CD4-positive, alpha-beta T cell treated with Interleukin-4 for 4 hours (primary cell): ENCODE measurements at places on chromosomes 13 and 19.

- no peak for DNase-seq
Measured at GRCh38 chr19:4152241-4152998, 1.0 kb upstream of the CREB3L3 start.

GRCh38 chr13:114118511-114119123 lies 13.8 kb downstream of the RASA3 start:
- DNase-seq, result no peak

- no peak for DNase-seq
Measured at GRCh38 chr13:34681405-34681955, 260.6 kb upstream of the NBEA start.

DNA sequence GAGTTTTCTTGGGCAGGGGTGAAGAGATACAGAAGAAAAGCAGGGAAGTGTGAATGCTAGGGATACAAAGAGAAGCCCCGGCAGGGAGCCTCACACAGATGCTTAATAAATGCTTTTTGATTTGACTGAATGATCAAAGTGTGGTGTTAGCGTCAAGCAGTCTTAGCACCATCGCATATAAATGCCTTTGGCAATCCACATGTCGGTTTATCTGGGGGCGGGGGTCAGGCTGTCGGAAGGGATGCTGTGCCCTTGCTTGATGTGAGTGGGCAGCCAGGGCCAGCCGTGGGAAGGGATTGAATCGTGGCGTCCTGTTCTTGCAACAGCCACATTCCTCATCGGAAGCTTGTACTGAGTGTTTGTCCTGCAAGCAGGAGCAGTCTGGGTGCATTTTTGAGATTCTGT lies 173.1 kb downstream of the LACC1 start:
- DNase-seq, result no peak

GRCh38 chr13:28031220-28031895 lies 42.9 kb upstream of the URAD start:
- DNase-seq, result peak; percentile 14

DNA sequence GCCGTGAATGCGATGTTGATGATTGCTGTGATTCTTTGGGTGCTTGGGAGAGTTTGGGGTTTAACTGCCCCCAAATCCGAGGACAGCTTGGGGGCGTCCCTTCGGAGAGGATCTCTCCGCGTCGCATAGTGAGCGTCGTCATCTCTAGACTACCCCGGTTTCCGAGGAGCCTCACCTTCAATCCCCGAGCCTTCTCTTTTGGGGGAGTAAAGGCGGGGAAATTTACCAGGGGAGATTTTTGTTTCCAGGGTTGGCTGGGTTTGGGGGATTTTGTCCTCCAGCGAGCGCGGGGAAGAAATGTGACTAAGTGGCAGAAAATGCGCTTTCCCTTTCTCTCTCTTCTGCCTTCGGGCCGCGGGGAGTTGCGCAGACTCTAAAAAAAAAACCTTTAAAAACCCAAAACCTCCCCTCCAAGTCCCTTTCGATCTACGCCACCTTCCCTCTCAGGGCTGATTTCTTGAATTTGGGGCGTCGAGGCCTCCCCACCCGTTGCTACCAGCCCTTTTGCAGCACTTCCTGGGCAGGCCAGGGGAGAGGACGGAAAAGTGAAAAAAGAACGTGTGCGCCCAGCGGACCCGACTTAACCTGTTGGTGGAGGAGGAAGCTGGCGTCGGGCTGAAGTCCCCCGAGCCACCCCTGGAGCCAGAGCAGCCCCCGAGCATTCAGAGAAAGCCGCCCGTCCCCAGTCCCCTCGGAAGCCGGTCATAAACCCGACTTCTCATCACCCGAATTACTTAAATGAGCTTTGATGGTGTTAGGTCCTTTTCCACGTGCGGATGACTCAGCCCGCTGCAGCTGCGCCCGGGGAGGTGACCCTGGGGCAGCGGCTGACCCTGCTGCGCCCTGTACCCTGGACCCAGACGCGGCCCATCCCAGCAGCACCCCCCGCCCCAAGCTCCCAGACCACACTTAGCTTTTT lies 17.7 kb downstream of the NFIX start:
- peak; percentile 7 for DNase-seq

- DNase-seq, result no peak
Measured at GRCh38 chr19:54208784-54209057, 8.1 kb downstream of the RPS9 start.

DNA sequence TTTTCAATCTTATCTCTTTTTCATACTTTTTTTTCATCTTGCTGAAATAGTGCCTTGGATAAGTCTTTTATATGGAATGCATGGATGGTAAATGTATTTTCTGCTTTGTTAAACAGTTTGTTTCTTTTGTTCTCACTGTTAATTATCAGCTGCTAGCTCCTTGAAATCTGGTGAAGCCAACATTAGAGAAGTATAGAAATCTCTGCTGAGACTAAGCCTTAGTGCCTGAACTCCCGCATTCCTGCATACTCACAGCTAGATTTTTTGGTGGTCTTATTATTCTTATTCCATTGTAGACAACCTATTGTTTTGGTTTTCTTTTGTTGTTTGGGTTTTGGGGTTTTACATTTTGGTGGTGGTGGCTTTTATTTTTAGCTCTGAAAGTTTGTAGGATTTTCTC lies 48.4 kb downstream of the DNAJC15 start:
- DNase-seq, result no peak

DNA sequence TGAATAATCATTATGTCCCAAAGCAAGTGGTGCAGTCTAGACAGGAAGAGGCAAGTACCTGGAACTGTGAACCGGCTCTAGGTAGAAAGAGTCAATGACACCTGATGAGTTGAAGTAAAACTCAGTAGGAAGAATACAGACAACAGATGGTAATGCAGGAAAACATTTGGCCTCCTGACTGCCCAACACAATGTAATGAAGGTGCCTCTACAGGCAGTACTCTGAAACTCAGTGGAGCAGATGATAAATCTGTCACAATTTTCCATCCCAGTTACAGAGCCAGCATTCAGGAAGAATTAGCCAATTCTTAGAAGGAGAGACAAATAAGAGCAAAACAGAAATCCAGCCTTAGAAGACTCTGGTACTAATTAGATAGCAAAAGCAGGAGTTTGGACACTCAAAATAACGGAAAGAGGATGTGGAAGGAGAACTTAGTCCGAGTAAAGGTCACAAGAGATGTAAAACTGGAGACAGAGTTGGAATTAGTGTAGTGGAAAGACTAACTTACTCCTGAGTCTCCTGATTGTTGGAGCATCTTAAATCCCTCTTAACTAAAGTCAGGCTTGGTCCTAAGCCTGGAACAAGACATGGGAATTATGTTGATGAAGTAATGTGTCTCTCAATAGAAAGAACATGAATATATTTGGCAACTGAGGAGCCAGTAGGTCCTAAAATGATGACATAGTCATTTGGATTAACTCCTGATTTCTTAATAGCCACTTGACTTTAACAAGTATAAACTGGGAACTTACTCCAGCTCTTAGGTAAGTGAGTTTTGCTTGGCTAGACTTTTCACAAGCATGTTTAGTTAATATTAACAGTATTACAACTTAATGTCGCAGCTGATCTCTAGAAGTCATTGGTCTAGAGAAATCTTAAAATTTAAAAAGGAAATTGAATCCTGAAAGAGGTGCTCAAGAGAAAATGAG lies 457.3 kb upstream of the MIR17HG start:
- DNase-seq, result no peak

- DNase-seq, result peak; percentile 34
Measured at GRCh38 chr13:49443357-49443703, 534 bp downstream of the CAB39L start.

DNA sequence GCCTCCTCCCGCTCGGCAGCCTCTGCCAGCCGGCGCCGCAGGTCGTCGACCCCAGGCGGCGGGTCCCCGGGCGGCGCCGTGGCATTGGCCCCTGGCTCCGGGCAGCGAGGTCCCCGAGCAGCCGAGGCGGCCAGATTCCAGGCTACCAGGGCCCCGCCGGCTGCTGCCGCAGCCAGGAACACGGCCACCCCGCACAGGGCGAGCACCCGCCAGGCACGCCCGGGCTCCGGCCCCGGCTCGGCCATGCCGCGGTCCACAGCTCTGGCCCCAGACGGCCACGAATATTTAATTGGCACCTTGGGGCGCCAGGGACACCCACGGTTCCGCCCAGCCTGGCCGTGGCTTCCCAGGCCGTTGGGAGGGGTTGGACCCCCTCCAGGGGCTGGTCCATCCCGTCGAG lies at the start of gene CCDC194:
TSS of gene CCDC194 (minus strand) at position 283 of the 400 bp plus-strand sequence. CDS start at position 245, 38 bp downstream.
- no peak for DNase-seq

DNA sequence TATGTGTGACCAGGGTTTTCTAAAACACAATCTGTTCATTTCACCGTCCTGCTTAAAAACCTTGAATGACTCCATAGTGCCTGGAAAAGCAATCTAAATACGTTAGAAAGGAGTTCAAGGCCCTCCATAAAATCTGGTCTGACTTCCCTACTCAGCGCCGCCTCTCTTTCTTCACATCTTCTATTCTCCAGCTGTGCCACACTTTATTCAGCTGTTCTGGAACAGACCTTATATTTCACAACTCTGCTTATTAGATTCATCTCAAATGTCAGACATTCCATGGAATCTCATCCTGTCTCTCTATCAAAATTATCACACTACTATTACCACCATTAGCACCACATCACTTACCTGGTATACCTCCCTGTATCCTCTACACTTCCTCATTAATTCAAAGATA lies 19.8 kb upstream of the SPART start:
- DNase-seq, result no peak

GRCh38 chr13:89628567-89628966 lies 1718.9 kb upstream of the MIR17HG start:
- no peak for DNase-seq

GRCh38 chr19:18831524-18832305 lies at the start of gene UPF1:
UPF1 (plus strand) TSS chr19:18831959; CDS start chr19:18832210, 251 bp downstream.
- peak; percentile 94 for DNase-seq

GRCh38 chr13:102970542-102970941 lies 95.7 kb downstream of the SLC10A2 start:
- DNase-seq, result no peak

- no peak for DNase-seq
Measured at GRCh38 chr19:55486971-55487923, 989 bp upstream of the SSC5D start.

GRCh38 chr13:89454681-89455080 lies 1783.5 kb downstream of the SLITRK5 start:
- no peak for DNase-seq

- no peak for DNase-seq
Measured at GRCh38 chr13:65149687-65150086, 2080.4 kb downstream of the PCDH9 start.

DNA sequence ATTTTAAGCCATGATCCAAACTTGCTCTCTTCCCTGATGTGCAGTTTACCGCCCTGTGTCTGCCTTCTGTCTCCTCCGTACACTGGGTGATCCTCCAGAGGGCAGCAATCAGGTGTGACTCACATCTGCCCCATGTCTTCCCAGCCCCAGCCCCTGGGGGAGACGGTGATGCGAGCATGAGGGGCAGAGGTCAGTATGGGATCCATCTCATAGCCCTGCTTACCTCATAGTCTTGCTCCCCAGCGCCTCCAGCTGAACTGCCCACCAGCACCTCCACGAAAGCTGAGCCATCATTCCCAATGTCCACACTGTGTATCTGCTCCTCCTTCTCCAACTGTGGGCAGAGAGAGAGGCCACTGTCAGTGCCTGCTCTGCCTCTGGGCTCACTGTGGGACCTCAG lies 14.6 kb downstream of the XRCC1 start:
- no peak for DNase-seq

DNA sequence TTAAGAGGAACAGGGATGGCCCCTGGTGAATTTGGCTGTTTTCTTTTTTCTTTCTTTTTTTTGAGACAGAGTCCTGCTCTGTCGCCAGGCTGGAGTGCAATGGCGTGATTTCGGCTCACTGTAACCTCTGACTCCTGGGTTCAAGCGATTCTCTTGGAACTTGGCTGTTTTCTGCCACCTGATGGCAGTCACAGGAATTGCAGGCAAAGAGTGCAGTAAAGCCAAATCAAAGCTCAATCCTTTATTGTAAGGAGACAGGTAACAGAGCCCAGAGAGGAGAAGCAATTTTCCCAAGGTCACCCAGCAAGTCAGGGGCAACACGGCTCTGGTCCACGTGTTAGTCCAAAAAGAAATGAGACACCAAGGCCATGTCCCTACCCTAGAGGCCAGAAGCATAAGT lies 6.2 kb downstream of the TINCR start:
- DNase-seq, result no peak

GRCh38 chr13:46176756-46177155 lies 5.2 kb downstream of the LCP1 start:
- DNase-seq, result peak; percentile 55

DNA sequence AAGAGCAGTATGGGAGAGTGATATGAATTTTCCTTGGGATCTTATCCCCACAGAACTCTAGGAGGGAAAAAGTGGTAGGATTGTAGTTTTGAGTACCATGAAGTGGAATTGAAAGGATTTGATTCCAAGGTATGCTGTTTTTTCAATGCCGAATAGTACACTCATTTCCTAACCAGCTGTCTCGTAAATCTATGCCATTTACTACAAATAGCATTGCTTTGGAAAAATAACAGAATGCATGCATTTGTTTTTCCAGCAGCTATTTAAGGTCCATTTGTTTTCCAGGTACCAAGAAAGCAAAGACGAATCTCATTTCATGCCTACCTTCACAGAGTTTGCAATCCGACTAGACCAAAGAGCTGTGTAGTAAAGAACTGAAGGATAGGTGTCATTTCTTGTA lies 10.5 kb downstream of the POLR1D start:
- DNase-seq, result no peak

GRCh38 chr19:4524808-4525562 lies 6.7 kb upstream of the PLIN4 start:
- DNase-seq, result peak; percentile 52

- DNase-seq, result peak; percentile 92
Measured at GRCh38 chr19:52397310-52398080, at the start of gene ZNF528. ZNF528 (plus strand) TSS chr19:52397849; CDS start chr19:52402014, 4,165 bp downstream.

- DNase-seq, result no peak
Measured at GRCh38 chr19:44757057-44757734, 8.7 kb downstream of the BCL3 start.

GRCh38 chr13:76798037-76798436 lies 88.2 kb downstream of the KCTD12 start:
- no peak for DNase-seq

GRCh38 chr13:66659286-66659685 lies 570.9 kb downstream of the PCDH9 start:
- DNase-seq, result no peak

GRCh38 chr13:92463134-92463533 lies 763.5 kb upstream of the GPC6 start:
- no peak for DNase-seq

GRCh38 chr13:111281751-111282311 lies 38.6 kb upstream of the TEX29 start:
- no peak for DNase-seq

- no peak for DNase-seq
Measured at GRCh38 chr19:16397791-16398529, 73.3 kb downstream of the KLF2 start.

GRCh38 chr13:26855921-26856320 lies 95.3 kb upstream of the GPR12 start:
- DNase-seq, result no peak

GRCh38 chr13:43908156-43909126 lies 28.7 kb downstream of the LACC1 start:
- DNase-seq, result peak; percentile 40
